ENCODE measurements at places on chromosomes 12 and 14.

GRCh38 chr14:58299401-58300330 lies 1.3 kb downstream of the ARID4A start:
- DNase-seq, result no peak

DNA sequence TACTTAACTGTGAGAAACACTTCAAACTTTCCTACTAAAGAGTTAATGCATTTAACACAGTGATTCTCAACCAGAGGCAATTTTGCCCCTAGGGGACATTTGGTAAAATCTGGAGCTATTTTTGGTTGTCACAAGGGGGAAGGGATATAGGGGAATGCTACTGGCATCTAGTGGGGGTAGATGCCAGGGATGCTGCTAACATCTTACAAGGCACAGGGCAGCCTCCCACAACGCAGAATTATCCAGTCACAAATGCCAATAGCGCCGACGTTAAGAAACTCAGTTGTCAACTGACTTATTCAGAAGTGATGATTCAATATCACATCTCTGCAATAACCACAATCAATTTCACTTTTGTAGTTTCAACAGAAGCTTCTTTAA lies 2.0 kb downstream of the EEA1 start:
- no peak for DNase-seq

DNA sequence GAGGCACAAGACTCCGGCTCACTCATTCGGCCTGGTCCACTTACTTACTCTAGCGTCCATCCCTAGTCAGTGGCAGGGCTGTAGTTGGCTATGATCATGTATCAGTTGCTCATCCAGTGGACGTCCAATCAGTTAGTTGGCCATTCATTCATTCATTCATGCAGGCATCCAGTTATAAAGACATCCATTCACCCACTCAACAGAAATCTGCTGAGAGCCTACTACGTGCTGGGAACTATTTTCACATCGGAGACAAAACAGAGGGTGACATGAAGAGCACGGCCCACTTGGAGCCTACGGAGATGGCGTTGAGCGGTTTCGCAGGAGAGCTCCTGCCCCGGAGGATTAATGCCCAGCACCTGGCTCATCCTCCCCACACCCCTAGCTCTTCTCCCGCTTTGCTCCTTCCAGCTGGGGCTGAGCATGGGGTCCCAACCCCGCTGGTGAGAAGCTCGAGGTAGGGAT lies 49.7 kb downstream of the SNAPC1 start:
- DNase-seq, result no peak

DNA sequence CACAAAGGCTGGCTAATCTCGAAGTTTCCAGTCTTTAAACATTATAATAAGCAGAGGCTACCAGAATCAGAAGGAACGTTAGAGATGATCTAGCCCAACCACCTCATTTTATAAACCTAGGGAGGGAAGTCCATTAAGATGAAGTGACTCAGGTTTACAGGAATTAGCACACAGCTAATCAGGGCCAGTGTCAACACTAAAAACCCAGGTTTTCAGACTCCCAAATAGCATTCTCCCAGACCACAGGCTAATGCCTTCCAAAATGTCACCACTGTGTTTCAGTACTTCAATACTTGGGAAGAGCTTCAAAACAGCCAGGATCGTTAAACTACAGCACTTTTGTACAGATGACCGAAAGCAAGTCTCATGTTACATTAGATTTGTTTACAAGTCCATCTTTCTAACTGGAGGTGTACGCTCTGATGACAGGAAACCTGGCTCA lies 89.2 kb downstream of the FOXN3 start:
- DNase-seq, result no peak

DNA sequence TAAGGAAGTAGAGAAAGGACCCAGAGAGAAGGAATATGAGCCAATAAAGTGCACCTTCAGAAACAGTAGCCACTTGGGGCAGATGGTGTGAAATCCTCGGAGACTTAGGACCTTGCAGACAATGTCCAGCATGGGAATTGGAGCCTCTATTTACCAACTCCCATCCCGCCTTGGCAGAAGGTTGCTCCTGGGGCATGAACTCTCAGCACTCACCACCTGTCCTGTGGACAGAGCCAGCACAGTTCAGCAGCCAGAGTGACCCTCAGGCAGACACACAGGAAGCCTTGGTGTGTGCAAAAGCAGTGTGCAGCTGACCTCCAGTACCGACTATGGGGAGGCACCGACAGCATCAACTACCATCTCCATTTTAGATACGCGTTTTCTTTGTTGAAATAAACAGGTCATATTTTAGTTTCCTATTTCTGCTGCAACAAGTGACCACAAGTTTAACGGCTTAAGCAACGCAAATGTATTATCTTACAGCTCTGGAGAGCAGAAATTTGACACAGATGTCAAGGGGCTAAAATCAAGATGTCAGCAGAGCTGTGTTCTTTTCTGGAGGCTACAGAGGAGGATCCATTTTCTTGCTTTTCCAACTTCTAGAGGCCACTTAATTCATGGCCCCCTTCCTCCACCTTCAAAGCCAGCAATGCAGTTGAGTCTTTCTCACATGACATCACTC lies 428.1 kb downstream of the MED13L start:
- no peak for DNase-seq

DNA sequence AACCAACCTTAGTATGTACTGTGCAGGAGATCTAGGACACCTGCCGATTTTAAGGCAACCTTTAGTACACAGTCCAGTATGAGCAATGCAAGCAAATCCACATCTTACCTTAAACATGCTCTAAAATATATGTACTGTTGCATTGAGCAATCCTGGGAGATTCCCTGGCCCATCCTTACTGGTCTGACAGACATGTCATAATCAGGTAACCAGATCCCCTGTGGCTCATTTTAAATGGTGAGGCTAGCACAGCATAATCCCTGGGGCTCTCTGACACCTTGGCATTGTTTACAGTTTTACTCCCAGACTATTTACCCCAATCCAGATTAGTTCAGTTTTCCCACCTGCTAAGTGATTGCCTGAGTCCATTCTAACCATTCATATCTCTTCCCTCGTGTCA lies 15.1 kb downstream of the BMAL2 start:
- DNase-seq, result no peak

- no peak for DNase-seq
Observed at GRCh38 chr14:33612197-33612505, 338.7 kb downstream of the EGLN3 start.

GRCh38 chr12:31326736-31327659 lies 1.0 kb upstream of the SINHCAF start:
- DNase-seq, result no peak

DNA sequence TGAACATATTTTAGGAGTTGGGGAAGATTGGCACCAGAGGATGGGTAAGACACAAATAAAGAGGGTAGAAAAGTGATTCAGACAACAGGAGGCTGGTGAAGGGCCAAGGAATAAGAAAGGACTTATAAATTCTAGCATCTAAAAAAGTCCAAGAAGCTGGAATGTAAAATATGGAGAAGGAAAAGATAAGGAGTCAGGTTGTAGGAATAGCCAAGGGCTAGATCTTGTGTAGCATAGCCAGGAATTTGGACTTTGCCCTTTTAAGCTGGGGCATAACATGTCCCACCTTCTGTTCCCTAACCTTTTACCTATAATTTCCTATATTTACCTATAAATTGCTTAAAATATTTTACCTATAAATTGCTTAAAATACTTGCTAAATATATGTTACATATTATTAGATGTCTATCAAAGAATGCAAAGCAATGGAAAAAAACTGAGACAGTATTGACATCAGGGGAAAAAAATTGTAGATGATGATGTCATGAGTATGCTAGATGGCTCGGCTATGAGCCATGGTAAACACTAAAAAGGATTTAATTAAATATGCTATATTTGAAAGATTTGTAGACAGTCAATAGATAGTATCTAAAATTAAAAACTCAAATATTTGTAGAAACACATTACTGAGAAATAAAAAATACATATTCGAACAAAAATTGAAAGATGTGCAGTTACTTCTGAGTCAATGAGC lies 99.7 kb upstream of the PLEKHG7 start:
- DNase-seq, result no peak

- no peak for DNase-seq
Observed at GRCh38 chr14:70555890-70556289, 21.1 kb upstream of the ADAM20 start.

GRCh38 chr14:30884901-30885300 lies 10.5 kb downstream of the COCH start:
- DNase-seq, result no peak

DNA sequence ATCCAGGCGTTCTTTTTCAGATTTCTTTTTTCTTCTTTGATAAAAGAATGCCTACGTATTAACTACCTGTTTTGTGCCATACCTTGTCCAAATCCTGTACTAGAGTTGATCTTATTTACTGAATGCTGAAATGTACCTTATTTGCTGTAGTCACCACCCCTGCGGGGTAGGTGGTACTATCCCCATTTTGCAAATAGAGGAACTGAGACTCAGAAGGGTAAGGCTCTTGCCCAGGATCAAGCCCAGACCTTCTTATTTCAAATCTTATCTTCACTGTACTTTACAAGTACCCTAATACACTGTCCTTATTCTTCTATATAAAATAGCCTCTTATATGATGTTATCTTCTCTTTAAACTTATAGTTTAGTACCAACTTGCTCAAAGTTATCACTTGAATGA lies 206.5 kb downstream of the SLC41A2 start:
- no peak for DNase-seq

- no peak for DNase-seq
Observed at GRCh38 chr14:26233118-26233517, 364.7 kb downstream of the NOVA1 start.

- no peak for DNase-seq
Observed at GRCh38 chr12:388541-389141, 479 bp downstream of the KDM5A start.

GRCh38 chr14:97943619-97944018 lies 1146.4 kb downstream of the VRK1 start:
- no peak for DNase-seq

DNA sequence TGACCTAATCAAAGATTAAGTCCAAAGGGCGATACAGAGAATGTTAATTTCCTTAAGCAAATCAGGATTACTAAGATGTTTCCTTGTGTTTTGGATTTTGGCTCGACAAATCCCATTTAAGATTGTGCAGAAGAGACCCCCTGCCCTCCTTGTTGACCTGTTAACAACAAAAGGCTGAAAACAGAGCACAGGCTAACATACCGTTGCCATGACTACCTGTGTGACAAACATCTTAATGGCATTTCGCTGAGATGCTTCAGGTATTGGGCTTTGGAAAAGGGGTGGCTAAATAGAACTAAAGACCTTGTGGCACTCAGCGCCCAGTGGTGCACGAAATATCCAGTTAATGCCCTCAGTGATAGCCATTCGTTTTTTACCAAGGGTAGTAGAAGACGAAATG lies 1532.3 kb upstream of the TMEM132C start:
- DNase-seq, result no peak

DNA sequence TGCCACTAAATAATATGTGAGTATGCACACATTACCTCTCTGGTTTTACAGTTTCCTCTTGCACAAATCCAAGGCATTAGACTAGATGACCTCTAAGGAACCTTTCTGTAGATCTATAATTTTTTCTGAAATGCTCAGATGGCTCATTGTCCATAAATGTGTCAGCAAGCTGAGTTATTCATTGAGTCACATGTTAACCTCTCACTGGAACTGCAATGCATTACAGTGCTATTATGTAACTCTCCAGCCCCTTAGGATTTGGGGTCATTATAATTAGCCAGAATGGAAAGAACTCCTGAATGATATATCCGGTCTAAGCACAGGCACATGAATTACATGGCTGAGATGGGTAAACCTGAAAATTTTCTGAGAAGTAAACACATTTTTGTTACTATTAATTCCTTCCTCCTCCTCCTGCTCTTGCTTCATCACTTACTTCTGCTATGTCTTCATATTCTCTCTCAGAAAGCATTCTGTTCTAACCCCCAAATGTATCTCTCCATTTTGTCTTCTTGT lies 20.3 kb upstream of the DRAM1 start:
- DNase-seq, result no peak

GRCh38 chr14:96634481-96634880 lies 132.3 kb downstream of the PAPOLA start:
- no peak for DNase-seq

DNA sequence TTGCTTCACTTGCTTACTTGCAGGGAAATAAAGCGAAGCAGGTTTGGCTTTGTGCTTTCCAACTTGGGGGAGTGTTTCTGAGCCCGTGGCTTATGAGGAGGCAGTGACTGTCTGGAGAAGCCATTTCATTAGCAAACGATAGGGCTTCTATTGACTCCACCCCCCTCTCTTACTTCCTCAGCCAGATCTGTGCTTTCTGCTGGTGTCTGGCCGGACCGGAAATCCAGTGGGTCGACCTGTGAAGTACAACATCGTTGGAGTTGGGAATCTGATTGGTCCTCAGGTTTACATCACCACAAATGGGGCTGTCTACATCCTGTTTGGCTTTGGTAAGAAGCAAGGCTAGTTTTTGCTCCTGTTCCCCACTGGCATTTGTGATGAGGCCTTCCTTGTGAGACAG lies 22.3 kb downstream of the FAM234B start:
- no peak for DNase-seq

DNA sequence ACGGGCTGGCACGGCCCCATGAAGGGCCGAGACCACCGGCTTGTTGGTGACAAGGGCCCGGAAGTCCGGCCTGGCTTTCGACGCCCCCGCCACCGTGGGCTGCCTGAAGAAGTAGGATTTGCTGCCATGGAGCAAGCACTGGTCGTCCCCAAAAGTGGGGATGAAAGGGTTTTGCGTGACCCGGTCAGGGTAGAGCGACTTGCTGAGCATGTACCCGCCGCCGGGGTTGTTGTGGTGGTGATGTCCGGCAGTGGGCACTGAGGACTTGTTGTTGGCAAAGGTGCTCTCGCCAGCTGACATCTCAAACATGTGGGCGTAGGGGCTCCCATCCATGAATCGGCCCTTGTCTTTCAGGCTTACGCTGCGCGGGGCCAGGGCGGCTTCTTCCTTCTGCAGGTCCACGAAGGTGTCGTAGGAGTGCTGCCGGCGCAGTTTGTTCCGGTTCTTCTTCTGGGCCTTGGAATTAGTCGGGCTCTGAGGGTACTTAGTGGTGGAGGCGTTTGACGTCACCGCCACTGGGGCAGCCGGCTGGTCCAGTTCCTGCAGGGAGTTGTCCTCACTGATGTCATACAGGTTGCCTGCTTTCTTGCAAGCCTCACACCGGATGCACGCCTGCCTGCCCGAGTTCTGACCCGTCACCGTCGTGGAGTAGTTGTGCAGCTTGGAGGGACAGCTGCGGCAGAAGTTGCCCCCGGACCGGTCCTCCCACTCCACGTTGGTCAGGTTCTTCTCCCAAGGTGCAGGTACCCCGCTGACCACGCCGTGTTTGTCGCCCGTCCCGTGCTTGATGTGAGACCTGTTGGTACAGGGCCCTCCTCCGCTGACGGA lies 366.6 kb downstream of the EMP1 start:
- no peak for DNase-seq

GRCh38 chr12:6340745-6341416 lies 995 bp downstream of the TNFRSF1A start:
- DNase-seq, result no peak

DNA sequence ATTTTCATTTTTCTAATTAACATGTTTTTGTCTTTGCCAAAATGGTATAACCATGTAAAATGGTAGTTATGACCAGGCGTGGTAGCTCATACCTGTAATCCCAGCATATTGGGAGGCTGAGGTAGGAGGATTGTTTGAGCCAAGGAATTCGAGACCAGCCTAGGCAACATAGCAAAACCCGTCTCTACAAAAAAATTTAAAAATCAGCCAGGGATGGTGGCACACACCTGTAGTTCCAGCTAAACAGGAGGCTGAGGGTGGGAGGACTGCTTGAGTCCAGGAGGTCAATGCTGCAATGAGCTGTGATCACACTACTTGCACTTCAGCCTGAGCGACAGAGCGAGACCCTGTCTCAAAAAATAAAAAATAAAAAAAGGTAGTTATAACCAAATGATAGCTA lies 23.1 kb downstream of the PPTC7 start:
- no peak for DNase-seq

- DNase-seq, result no peak
Observed at GRCh38 chr14:81169711-81170103, 51.1 kb downstream of the GTF2A1 start.

GRCh38 chr14:31660191-31660590 lies 99.0 kb downstream of the NUBPL start:
- no peak for DNase-seq

All from NCI-H1436 (cell line).